ENCODE measurements at places on chromosomes 3 and 15.

GRCh38 chr3:170637306-170637705, 51.4 kb upstream of the SLC7A14 start:
- DNase-seq = no peak

- DNase-seq = no peak
Observed at GRCh38 chr3:18422972-18423371, 2.2 kb downstream of the SATB1 start.

- DNase-seq = no peak
Observed at GRCh38 chr15:91891788-91892345, 38.4 kb downstream of the SLCO3A1 start.

- no peak for DNase-seq
Observed at GRCh38 chr3:37986479-37987314, 3.9 kb upstream of the VILL start.

- DNase-seq = no peak
Observed at GRCh38 chr15:55775316-55775715, 32.4 kb upstream of the PRTG start.

GRCh38 chr3:185353225-185353624, 9.7 kb upstream of the MAP3K13 start:
- DNase-seq = no peak

GRCh38 chr15:88835119-88835518, 31.9 kb downstream of the ACAN start:
- no peak for DNase-seq

DNA sequence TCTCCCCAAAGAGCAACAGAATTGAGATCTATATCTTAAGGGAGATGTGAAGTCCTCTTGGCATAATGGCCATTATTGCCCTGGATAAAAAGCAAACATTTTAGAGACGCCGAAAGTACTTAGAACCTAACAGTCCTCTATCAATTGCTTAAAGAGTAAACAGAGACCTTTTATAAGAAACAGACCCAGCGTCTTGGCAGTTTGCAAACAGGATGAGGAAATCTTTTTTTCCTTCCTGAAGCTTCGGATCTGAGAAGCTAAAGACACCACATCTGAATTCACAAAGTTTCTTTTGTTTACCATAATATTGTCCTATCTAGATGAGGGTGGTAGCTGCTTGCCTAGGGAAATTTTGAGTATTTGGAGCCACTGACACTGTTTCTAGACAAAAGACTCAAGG, 59.9 kb upstream of the LIMD1 start:
- DNase-seq = no peak
